ENCODE measurements at places on chromosomes 4 and X. TPM values are rescaled to one million over a fixed set of nuclear protein-coding genes. Genes with fewer than 3 reads are reported as not detected.

DNA sequence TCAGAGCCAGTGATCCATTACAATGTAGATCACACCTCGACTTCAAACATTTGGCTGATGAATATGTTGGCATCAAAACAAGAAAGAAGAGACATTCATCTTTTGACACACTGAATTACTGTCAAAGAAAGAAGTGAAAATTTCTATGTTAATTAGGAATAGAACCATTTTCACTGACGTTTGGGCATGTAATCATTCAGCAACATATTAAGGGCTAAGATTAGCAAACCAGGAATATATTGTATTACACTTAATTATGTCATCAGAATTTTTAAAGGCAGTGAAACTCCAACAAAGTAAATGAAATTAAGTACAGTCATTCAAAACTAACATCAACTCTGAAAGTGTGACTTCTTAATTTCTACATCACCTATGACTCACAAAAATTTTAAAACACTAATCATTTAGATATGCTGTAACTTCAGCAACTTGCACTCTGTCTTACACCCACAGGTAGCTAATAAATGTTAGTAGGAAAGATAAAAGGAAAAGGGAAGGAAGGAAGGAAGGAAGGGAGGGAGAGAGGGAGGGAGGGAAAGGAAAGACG lies 1.4 kb upstream of the SMR3A start:
- no peak for DNase-seq

GRCh38 chr4:161486461-161486860 lies 677.3 kb downstream of the FSTL5 start:
- DNase-seq, result no peak

The NOX1 gene
- total RNA-seq, result not detected

The FTHL17 gene
- total RNA-seq, result not detected

DNA sequence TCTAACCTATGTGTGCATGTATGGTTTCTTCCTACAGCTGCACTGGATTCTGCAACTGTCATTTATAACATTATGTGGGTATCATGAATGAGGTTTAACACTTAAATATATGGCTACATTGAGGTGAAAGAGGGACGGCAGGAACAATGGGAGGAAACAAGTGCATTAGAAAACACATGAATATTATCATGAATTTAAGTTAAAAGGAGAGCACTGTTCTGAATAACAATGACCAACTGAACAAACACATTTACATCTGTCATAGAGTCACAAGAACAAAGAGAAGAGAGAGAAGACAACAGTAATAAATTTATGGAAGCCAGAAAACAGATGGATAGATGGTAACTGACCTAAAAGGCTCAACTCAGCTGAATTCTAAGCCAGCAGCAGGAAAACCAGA lies 527.1 kb upstream of the DIPK2B start:
- DNase-seq, result no peak

The F8A2 gene
- total RNA-seq, result not detected

DNA sequence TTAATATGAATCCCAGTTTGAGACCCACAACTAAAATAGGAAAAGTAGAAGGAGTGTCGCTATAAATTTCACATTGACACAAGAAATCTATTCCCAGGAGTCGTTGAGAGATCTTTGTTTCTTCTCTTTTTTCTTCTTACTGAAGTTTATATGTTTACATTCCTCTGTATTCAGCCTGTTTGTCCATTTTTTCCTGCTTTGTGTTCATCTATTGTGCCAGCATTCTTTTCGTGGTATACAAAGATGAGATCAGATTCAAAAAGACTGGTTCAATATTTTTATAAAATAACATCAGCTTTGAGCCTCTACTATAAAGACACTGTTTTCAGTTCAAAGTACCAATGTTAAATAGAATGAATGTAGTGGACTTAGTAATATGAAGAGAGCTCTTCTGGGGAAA lies 95.4 kb upstream of the MYOZ2 start:
- no peak for DNase-seq

The PHEX gene
- total RNA-seq, result 0.08 TPM

- no peak for DNase-seq
These were observed 29.1 kb downstream of the SETD7 start for GRCh38 chr4:139526928-139527327.

DNA sequence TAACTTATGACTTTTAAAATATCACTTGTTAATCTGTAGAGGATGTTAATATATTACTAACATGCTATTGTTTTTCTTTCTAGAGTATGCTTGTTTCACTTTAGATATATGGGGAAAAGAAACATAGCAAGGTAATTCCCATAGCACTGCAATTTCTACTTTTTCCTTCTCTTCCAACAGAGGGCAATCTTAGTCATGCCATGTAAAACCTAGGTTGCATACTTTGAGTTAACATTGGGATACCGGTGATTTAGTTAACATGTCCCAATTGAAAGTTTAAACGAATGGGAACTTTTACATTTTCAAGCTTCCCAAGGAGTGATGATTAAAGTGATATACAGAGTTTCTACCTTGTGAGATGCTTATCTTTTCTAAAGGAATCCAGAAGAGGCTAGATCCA lies 89.4 kb upstream of the IL13RA1 start:
- no peak for DNase-seq

The SSX4 gene
- total RNA-seq, result not detected

- DNase-seq, result no peak
These were observed 110.7 kb upstream of the GALNT7 start for GRCh38 chr4:173057901-173058300.

The CCNI gene
- total RNA-seq, result 385 TPM

GRCh38 chrX:10798041-10798440 lies 177.7 kb upstream of the MID1 start:
- no peak for DNase-seq

GRCh38 chr4:104531390-104531789 lies 36.7 kb upstream of the CXXC4 start:
- no peak for DNase-seq

DNA sequence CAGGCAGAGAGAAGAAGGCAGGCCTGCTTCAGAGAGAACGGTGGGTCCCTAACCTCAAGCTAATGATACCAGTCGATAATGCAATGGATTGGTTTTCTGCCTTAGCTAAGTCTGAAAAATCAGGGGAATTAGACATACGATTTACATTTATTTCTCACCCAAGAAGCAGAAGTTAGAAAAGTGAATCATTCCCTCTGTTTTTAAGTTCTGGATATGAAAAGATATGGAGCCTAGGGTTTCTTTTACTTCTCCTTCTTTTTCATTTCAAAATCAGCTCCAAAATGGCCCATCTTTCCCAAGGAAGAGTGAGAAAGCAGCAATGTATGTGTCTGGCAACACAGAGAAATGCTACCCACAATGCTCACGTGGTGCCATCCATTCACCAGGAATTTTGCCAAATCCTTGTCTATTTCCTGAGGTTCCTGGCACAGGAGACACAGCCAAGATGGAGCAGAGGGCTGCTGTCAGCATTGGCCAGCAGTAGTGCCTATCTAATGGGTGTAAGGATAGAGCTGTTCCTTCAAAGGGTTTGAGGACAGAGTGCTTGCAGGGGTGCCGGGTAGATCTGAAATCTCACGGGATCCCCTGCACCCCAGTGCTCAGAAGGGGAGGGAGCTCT lies 231.5 kb downstream of the MAML3 start:
- DNase-seq, result no peak

GRCh38 chr4:156575430-156576073 lies 396.0 kb downstream of the PDGFC start:
- DNase-seq, result no peak

- no peak for DNase-seq
These were observed 68.1 kb downstream of the FRMPD4 start for GRCh38 chrX:12206413-12206812.

DNA sequence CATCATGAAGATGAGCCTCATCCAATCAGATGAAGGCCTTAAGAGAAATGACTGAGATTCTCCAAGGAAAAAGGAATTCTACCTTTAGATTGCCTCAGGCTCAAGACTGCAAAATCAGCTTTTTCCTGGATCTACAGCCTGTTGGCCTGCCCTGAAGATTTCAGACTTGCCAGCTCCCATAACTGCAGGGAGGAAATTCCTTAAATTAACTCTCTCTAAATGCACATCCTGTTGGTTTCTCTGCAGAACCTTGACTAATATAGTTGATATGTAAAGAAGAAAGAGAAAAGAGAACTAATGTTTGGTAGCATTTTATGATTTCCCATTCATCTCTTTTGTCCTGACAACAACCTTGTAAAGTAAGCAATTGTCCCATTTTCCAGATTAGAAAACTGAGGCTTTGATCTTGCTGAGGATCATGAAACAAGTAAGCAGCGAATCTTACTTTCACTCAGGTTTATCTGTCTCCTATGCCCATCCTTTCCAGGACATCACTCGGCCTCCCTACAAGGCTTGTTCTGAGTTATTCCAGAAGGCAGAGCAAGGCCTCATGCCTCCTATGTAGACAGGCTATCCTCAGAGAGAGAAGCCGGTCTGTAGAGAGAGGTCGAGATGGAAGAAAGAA lies 115.0 kb upstream of the LDB2 start:
- no peak for DNase-seq

DNA sequence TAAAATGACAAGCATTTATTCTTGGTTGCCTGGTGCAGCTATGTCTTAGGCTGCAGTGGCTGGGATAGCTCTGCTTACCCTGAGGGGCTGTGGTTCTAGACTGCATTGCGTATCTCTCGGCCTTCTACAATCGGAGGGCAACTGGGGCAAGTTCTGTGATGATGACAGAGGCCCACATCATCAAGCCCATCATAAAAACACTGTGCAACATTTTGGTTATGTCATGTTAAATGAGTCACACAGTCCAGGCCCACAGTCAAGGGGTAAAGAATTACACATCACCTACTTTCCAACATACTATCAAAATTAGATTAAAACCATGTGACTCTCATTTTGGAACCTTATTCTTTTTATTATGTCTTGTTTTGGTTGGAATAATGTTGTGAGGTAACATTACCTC lies 120.2 kb upstream of the GUCY1A1 start:
- no peak for DNase-seq

GRCh38 chr4:185709802-185710486 lies 102.0 kb downstream of the SORBS2 start:
- DNase-seq, result no peak

DNA sequence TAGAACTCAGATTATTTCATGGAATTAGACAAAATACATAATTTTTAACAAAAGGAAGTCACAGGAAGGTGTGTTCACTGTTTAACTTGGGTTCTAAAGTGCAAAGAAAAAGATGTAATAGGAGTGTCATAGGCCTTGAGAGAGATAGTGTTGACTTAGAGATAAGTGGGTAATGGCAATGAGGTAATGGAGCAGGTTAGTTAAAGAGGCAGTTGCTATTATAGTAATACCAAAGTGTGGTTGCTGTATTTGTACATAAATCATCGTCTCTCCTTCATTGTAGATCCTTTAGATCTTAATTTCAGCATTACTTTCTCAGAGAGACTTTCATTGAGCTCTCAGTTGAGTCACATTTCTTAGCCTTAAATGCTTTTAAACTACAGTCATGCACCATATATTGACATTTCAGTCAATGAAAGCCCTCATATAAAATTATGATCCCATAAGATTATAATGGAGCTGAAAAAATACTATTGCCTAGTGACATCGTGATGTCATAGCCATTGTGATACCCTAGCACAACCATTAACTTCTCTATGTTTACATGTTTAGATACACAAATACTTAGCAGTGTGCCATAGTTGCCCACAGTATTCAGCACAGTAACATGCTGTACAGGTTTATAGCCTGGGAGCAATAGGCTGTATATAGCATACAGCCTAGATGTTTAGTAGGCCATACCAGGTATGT lies 245.4 kb downstream of the ADGRL3 start:
- DNase-seq, result no peak

- no peak for DNase-seq
These were observed 179.1 kb upstream of the ETNPPL start for GRCh38 chr4:108941904-108942430.

GRCh38 chr4:138181287-138181686 lies 60.9 kb downstream of the SLC7A11 start:
- DNase-seq, result no peak

The GLRB gene
- total RNA-seq, result not detected

DNA sequence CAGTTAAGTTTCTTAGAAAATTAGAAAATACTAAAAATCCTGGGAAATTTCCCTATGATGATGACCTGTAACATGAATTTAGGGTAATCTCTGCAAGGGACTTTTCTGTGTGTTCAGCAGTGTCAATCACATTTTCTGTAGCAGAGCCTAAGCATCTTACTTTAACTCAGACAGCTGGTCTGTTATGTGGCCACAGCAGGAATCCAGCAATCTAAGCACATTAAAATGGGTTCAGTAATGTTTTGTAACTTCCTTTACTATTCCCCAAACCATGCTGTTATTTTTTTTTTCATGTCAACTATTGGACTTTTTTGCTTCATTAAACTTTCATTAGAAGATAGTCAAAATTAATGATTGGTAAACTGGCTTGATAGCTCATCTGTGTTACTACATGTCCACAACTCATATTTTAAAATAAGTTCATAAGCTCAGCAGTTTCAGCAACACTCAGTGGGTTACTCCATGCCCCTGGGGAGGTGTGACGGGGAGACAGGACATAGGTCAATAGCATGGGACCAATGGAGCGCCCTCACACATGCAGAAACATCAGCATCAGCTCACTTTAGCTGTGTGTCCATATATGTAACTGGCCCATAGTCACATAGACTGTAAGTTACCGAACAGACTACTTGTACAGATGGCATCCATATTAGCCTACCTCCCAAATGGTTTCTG lies 168.0 kb upstream of the PACRGL start:
- DNase-seq, result no peak

The ATOH1 gene
- not detected for total RNA-seq

DNA sequence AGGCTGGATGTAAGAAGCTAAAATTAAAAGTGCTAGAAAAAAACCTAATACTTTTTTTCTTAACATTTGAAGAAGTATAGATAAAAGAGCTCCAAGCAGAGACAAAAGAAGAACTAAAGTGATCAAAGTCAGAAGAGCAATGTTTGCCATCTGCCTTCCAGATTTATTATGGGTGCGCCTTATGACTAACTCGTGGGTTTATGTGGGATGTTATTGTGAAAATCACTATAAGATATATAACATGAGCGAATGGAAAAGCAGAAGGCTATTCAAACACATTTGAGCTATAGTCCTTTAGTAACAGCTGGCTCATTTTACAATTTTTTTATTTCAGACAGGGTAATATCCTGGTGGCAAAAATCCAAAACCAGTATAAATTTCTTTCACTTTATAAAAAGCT lies 1040.7 kb downstream of the RAPGEF2 start:
- no peak for DNase-seq

DNA sequence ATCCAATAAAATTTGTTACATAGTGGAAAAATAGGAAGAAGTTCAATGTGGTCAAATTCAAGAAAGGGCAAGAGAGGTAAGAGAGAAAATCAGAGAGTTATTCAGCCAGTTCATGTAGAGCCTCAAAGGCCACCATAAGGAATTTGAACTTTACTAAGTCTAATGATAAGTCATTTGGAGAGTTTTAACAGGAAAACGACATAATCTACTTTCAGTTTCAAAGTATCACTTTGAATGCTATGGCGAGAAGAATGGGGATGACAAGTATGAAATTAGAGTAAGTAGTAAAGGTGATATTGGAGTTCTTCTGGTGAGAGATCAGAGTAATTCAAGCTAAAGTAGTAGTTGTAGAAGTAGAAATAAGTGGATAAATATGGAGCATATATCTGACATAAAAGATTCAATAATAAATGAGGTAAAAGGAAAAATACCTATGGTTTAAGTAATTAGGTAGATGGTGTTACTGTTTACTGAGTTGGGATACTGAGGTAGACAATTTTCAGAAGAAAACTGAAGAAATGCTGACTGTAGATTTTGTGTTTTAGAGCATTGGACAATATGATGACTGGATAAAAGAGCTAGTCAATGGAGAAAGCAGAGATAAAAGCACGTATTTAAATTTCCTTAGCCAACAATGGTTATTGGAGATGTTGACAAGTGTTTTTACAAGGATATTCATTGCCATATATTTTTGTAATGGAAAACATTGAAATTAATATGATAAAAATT lies 331.7 kb upstream of the ADGRL3 start:
- DNase-seq, result no peak

All from CD4-positive, alpha-beta T cell (primary cell).